ENCODE measurements at places on chromosomes 4 and X. TPM values are rescaled to one million over a fixed set of nuclear protein-coding genes. Genes with fewer than 3 reads are reported as not detected.
A peak's percentile ranks its signal among the peaks of the same experiment; 100 is the strongest.

GRCh38 chrX:153667281-153667955 lies 6.2 kb downstream of the PNCK start:
- H3K27me3 ChIP-seq, result peaks cover 5% of the 10 kb centered on the region
- H3K27ac ChIP-seq, result no peak overlapping the region
- no peaks in the 10 kb centered on the region for H3K4me1 ChIP-seq
- H3K4me3 ChIP-seq, result no peak overlapping the region

- H3K4me3 ChIP-seq, result no peak overlapping the region
- no peaks in the 10 kb centered on the region for H3K4me1 ChIP-seq
- H3K27me3 ChIP-seq, result no peaks in the 10 kb centered on the region
- no peak for DNase-seq
- H3K36me3 ChIP-seq, result no peaks in the 10 kb centered on the region
Observed at GRCh38 chr4:87153078-87153870, 67.1 kb downstream of the KLHL8 start.

- no peaks in the 10 kb centered on the region for H3K36me3 ChIP-seq
- no peak overlapping the region for H3K27ac ChIP-seq
- H3K27me3 ChIP-seq, result no peaks in the 10 kb centered on the region
- H3K4me3 ChIP-seq, result no peak overlapping the region
- DNase-seq, result no peak
- no peaks in the 10 kb centered on the region for H3K4me1 ChIP-seq
Observed at GRCh38 chr4:163693211-163693610, 198.7 kb downstream of the TMA16 start.

GRCh38 chr4:167424341-167425256 lies 190.3 kb upstream of the SPOCK3 start:
- no peaks in the 10 kb centered on the region for H3K36me3 ChIP-seq
- no peak overlapping the region for H3K27ac ChIP-seq
- no peaks in the 10 kb centered on the region for H3K4me1 ChIP-seq
- H3K4me3 ChIP-seq, result no peak overlapping the region

The KIF4A gene
- total RNA-seq, result 0.61 TPM

- no peaks in the 10 kb centered on the region for H3K27me3 ChIP-seq
- DNase-seq, result no peak
- H3K36me3 ChIP-seq, result no peaks in the 10 kb centered on the region
- H3K4me1 ChIP-seq, result peaks cover 2% of the 10 kb centered on the region
- no peak overlapping the region for H3K4me3 ChIP-seq
Observed at GRCh38 chrX:68929332-68930150, 100.7 kb downstream of the EFNB1 start.

DNA sequence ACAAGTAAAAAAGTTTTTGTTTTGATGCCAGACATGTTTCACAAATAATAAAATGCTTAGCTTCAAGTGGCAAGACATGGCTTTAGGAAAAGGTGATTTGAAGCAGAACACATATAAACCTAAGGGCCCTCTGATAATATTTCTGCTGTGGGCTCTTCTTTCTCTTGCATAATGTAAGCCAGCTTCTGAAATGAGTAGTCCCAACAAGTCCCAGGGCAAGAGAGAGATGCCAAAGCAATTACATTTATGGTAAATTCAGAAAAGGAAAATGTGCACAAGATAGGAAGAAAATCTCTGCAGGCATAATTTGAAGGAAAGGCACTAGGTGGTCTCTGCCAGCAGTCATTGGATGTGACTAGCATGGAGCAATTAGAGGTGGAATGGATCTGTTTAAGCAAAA lies 170.8 kb upstream of the GALNT7 start:
- no peak for DNase-seq
- H3K27me3 ChIP-seq, result no peaks in the 10 kb centered on the region
- H3K4me1 ChIP-seq, result no peaks in the 10 kb centered on the region
- H3K27ac ChIP-seq, result no peak overlapping the region

The FRAS1 gene
- 12.2 TPM for total RNA-seq

- no peak overlapping the region for H3K4me3 ChIP-seq
- no peak for DNase-seq
- no peaks in the 10 kb centered on the region for H3K27me3 ChIP-seq
- H3K36me3 ChIP-seq, result no peaks in the 10 kb centered on the region
- peaks cover 28% of the 10 kb centered on the region for H3K4me1 ChIP-seq
Observed at GRCh38 chr4:37662861-37663390, 23.2 kb downstream of the RELL1 start.

DNA sequence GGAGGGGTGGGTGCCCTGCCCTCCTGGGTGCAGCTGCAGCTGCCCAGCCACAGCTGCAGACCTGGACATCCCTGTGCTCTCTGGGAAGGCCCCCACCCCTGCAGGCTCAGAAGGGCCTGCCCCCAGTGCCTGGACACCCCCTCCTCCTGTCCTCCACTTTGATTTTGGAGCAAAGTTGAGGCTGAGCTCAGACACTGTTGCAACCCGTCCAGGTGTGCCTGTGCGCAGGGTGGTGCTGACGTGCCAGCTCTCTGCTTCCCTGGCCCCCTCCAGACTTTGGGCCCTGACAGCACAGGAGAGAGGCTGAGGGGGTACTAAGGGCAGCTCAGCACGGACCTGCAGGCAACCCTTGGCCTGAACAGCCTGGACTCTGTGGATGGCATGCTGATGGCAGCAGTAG lies 750.3 kb downstream of the ARAP2 start:
- no peak for DNase-seq
- no peaks in the 10 kb centered on the region for H3K36me3 ChIP-seq
- no peak overlapping the region for H3K27ac ChIP-seq
- no peak overlapping the region for H3K4me3 ChIP-seq

GRCh38 chr4:81093720-81094401 lies 63.4 kb downstream of the BMP3 start:
- no peaks in the 10 kb centered on the region for H3K36me3 ChIP-seq
- no peaks in the 10 kb centered on the region for H3K27me3 ChIP-seq
- no peak for DNase-seq
- H3K27ac ChIP-seq, result no peak overlapping the region

The ANOS1 gene
- 44.2 TPM for total RNA-seq

GRCh38 chr4:8155048-8155447 lies 3.6 kb downstream of the ABLIM2 start:
- H3K4me1 ChIP-seq, result no peaks in the 10 kb centered on the region
- DNase-seq, result no peak

The UBA1 gene
- 221 TPM for total RNA-seq

The MAGIX gene
- 7.3 TPM for total RNA-seq

GRCh38 chr4:4800646-4801408 lies 58.6 kb upstream of the MSX1 start:
- H3K4me3 ChIP-seq, result no peak overlapping the region
- H3K27me3 ChIP-seq, result no peaks in the 10 kb centered on the region

DNA sequence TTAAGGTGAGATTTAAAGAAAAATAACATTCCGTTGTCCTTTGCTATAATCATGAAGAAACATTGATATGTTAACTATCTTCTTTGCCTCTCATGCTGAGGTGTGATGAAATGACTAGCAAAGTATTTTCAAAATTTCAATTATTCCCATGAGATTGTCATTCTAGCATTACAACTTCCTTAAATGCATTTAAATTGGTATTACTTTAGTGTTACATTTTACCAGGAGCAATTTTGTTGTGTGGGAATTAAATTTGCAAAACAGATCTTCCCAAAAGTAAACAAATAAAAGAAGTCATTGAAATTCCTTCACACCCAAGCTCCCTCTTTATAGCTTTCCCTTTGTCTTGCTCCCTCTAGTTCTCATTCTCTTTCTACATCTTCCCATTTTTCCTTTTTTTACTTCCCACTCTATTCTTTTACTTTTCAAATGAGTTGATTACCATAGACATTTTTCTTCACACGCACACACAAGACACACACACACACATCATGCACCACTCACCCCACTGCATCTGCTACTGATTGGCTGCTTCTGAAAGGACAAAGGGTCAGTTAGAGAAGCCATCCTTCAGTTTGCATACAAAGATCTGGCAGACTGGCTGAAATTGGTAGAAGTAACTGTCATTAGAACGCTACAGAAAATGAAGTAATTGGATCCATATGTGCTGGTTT lies 10.0 kb upstream of the APELA start:
- H3K4me1 ChIP-seq, result no peaks in the 10 kb centered on the region
- H3K27ac ChIP-seq, result no peak overlapping the region
- H3K4me3 ChIP-seq, result no peak overlapping the region
- no peaks in the 10 kb centered on the region for H3K36me3 ChIP-seq
- no peak for DNase-seq

The HMX1 gene
- not detected for total RNA-seq

GRCh38 chr4:73007526-73008100 lies 61.9 kb downstream of the COX18 start:
- no peak overlapping the region for H3K27ac ChIP-seq
- H3K4me1 ChIP-seq, result no peaks in the 10 kb centered on the region
- H3K4me3 ChIP-seq, result no peak overlapping the region
- no peak for DNase-seq

GRCh38 chr4:73075832-73076231 lies 6.3 kb upstream of the COX18 start:
- no peak overlapping the region for H3K4me3 ChIP-seq
- H3K27ac ChIP-seq, result no peak overlapping the region
- DNase-seq, result no peak
- H3K27me3 ChIP-seq, result no peaks in the 10 kb centered on the region
- H3K36me3 ChIP-seq, result peaks cover 14% of the 10 kb centered on the region
- H3K4me1 ChIP-seq, result peaks cover 4% of the 10 kb centered on the region

DNA sequence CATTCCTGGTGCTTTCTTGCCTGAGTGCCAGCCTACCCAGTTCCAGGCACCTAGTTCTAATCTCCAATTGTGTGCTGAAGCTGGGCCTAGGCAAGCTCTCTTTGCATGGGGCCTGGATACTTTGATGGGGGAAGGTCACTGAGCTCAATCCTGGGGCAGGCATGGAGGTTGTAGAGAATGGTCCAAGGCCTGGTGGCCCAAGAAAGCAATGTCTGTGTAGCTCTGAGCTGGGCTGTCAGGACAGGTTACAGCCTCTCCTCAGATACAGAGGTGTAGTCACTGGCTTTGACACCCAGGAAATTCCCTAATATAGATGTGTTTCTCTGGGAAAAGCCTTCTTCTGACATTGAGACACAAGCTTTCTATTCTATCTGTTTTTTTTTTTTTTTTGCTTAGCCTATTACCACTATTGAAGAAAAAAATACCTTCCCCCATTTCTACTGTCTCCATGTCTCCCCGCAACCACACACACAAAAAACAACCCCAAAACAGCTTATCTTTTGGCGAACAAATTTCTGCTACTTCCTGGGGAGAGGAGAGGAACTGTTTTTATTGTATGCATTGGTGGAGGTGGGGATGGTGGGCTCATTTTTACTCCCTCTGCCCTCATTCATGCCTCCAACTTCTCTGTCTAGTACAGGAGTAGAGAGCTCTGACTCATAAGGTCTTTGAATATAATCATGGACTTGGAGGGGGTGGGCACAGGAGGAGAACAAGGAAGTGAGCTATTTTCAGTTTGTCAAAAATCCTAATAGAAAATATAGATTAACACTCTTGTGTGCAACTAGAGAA lies 66.7 kb upstream of the DHX15 start:
- no peak for DNase-seq
- H3K4me1 ChIP-seq, result no peaks in the 10 kb centered on the region
- H3K27me3 ChIP-seq, result no peaks in the 10 kb centered on the region

The ADH1A gene
- total RNA-seq, result 1.4 TPM

GRCh38 chr4:33577791-33578190 lies 2666.5 kb downstream of the ARAP2 start:
- no peak overlapping the region for H3K27ac ChIP-seq
- no peak overlapping the region for H3K4me3 ChIP-seq
- no peak for DNase-seq
- no peaks in the 10 kb centered on the region for H3K4me1 ChIP-seq
- no peaks in the 10 kb centered on the region for H3K27me3 ChIP-seq
- no peaks in the 10 kb centered on the region for H3K36me3 ChIP-seq

The TKTL2 gene
- total RNA-seq, result not detected

DNA sequence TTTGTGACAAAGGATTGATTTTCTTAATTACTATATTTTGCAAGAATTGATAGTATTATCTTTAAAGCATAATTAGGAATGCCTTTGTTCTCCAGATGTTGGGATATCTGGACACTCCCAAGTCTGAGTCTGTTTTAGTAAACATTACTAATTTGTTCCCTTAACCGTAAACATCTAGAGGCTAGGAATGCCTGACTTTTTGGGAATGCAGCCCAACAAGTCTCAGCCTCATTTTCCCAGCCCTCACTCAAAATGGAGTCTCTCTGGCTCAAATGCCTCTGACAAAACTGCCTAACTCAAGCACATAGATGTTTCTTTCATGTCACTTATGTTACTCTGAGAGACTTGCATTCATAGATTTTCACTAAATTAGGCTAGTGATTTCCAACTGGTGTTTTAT lies 297.0 kb upstream of the CLNK start:
- H3K36me3 ChIP-seq, result no peaks in the 10 kb centered on the region
- no peak overlapping the region for H3K27ac ChIP-seq
- no peak overlapping the region for H3K4me3 ChIP-seq
- DNase-seq, result peak; percentile 39
- no peaks in the 10 kb centered on the region for H3K27me3 ChIP-seq
- H3K4me1 ChIP-seq, result no peaks in the 10 kb centered on the region

The MND1 gene
- 0.94 TPM for total RNA-seq

DNA sequence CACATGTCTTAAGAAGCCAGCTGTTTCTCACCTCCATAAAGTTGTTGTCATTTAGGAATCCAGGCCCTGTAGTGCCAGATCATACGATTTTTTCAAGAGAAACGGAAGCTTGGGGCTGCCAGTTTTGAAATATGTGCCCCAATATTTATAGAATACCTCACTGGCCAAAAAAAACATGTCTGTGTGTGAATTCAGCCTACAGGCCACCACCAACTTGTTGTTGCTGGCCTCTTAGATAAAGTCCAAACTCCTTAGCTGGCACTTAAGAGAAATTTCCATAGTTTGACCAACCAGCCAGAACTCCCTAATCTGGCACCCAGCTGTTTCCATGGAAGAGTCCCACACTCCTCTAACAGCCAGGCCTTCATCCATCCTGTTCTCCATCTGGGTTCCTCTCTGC lies 74.1 kb downstream of the WDR19 start:
- no peak overlapping the region for H3K27ac ChIP-seq
- no peak overlapping the region for H3K4me3 ChIP-seq
- H3K27me3 ChIP-seq, result no peaks in the 10 kb centered on the region
- DNase-seq, result no peak
- H3K36me3 ChIP-seq, result peaks cover 25% of the 10 kb centered on the region
- H3K4me1 ChIP-seq, result no peaks in the 10 kb centered on the region

The ARHGAP24 gene
- 79.4 TPM for total RNA-seq

The IQCM gene
- not detected for total RNA-seq

The CXCL8 gene
- total RNA-seq, result 100 TPM

DNA sequence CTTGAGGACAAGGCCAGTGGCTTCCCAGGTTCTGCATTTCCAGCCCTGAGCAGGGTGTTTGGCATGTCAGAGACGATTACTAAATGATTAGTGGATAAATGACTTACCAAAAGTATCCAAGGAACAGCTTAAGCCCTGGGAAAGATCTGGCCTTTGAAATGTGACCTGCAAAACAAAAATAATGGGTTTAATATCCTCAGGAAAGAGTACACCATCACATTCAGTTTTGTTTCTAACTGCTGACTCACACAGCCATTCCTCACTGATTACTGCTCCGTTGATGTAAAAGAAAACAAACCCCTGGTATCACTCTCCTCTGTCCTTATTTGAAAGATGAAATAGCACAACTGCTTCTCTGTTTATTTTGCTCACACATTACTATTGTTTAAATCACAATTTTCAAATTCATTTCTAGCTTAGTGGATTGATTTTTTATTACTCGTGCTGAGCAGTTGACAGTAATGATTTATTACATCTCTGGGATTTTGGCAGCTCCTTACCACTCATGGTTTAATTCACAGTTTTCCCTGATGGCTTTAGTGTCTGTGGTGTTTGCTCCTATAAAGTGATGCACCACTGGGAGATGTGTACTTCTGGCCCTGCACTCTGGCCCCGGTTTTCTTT lies 117.0 kb downstream of the CBLL2 start:
- H3K27ac ChIP-seq, result no peak overlapping the region
- no peak overlapping the region for H3K4me3 ChIP-seq
- no peaks in the 10 kb centered on the region for H3K27me3 ChIP-seq
- DNase-seq, result no peak

GRCh38 chr4:48960988-48961635 lies 25.0 kb upstream of the CWH43 start:
- no peak for DNase-seq
- H3K36me3 ChIP-seq, result no peaks in the 10 kb centered on the region
- H3K4me1 ChIP-seq, result no peaks in the 10 kb centered on the region
- no peak overlapping the region for H3K4me3 ChIP-seq
